ENCODE measurements at places on chromosomes 5 and 9.

DNA sequence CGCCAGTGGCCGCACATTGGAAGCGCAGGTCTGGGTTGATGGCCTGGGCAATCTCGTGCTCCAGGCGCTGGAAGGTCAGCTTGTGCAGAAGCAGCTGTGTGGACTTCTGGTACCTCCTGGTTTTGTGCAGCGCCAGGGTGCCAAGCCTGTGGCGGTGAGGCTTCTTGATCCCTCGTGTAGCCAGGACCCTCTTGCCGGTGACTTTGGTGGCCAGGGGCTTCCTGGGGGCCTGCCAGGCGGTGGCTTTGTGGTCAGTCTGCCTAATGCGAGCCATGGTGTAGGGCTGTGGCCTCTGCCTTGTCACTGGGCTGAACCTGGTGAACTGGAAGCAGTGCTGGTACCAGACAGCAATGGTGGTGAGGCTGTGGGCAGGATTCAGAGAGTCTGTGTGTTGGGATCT is 6.2 kb upstream of the TAF11L13 start:
- DNase-seq, result no peak

GRCh38 chr5:43034591-43034968 is 5.5 kb downstream of the ANXA2R start:
- no peak for DNase-seq

DNA sequence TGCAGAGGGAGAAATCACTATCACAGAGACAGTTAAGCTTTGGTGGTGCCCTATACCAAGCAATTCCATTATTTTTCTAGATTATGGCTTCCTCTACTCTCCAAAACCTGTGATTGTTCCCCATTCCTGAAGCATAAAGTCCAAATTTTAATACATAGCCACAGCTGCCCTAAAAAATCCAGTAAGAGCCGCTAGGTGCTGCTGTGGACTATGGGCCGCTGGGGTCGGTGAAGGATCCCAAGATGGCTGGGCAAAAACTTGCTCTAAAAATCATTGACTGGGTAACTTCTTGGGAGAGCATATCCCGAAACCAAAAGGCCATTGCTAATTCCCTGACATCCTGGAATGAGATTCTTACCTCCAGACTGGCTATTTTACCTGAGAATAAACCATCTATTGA is 245.3 kb downstream of the NFIB start:
- no peak for DNase-seq

DNA sequence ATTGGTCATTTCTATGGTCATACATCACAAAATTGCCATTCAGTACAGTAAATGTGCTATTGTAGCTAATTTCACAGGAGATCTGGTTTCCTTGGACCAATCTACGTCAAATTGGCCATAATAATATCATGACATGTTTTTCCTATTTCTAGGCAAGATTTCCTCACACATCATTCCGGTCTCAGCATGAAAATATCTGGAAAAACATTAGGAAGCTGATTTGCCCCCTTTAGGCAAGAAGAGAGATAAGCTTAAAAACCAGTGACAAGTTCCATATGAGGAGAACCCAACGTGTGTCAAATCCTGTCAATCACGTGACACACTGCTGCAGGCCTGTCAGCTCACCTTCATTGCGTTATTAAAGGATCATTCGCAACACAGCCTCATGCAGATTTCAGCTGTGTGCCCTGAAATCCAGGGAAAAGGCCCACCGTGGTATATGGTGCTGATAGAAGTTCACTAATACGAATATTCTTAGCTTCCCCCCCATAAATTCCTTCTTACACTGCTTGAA is 153.3 kb downstream of the ST8SIA4 start:
- DNase-seq, result no peak

GRCh38 chr5:138629392-138629791 is 54.2 kb upstream of the HSPA9 start:
- no peak for DNase-seq

All from stimulated activated CD4-positive, alpha-beta T cell treated with anti-CD3 and anti-CD28 coated beads, Interleukin-1b, Interleukin-23, amount 100 ng/mL, for 1 hour (primary cell).